ENCODE measurements at places on chromosomes 1 and 21. TPM values are rescaled to one million over a fixed set of nuclear protein-coding genes. Genes with fewer than 3 reads are reported as not detected.

The BNIPL gene
- 4.2 TPM for total RNA-seq

The KIAA0040 gene
- total RNA-seq: 3.7 TPM

The TRAF5 gene
- 46.6 TPM for total RNA-seq

The PRKAA2 gene
- total RNA-seq: 5.6 TPM

The CFHR3 gene
- 0.93 TPM for total RNA-seq

GRCh38 chr21:39119891-39120290, 63.4 kb downstream of the PSMG1 start:
- no peak for DNase-seq
- H3K4me1 ChIP-seq: no peaks in the 10 kb centered on the region
- peaks cover 1% of the 10 kb centered on the region for H3K27me3 ChIP-seq
- H3K36me3 ChIP-seq: peaks cover 2% of the 10 kb centered on the region
- H3K4me3 ChIP-seq: no peak overlapping the region
- no peak overlapping the region for H3K27ac ChIP-seq

DNA sequence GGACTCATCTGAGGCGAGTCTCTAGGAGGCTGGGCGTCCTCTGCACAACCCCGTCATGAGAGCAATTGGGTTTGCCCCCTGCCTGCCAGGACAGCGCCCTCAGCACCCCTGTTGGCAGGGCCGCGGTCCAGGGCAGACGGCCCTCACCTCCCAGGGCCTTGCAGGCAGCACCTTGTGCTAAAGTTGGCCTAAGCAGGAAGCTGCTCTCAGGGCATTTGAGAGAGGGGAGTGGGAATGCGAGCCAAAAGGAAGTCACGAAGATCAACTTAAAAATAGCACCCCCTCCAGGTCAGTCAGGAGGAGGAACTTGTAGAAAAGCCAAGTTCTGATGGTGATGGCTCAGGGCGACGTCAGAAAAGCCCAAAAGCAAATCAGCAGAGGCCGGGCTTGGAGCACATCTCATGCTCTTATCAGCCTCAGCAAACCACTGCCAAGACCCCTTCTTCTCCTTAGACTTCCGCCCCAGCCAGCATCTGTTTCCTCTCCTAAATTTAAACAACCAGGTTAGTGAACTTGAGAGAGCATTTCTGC, 12.6 kb upstream of the ADORA3 start:
- H3K4me3 ChIP-seq: no peak overlapping the region
- peak overlapping the region; percentile 44 for H3K27ac ChIP-seq
- DNase-seq: no peak
- H3K36me3 ChIP-seq: no peaks in the 10 kb centered on the region
- no peaks in the 10 kb centered on the region for H3K4me1 ChIP-seq

DNA sequence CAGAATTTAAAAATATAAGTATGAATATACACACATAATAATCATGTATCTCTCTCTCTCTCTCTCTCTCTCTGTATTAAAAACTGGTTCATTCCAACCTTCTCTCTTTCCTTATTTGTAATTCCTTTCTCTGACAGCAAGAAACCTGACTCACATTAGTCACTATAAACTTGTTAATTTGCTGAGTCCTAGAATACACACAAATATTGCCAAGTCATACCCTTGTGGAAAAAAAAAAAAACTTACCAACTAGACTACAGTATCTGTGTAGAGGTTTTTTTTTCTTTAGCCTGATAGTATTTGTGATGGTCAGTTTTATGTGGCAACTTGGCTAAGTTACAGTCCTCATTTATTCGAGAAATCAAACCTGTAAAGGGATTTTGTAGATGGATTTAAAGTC, 26.3 kb upstream of the NHLH2 start:
- H3K27me3 ChIP-seq: peaks cover 7% of the 10 kb centered on the region
- DNase-seq: no peak
- no peaks in the 10 kb centered on the region for H3K36me3 ChIP-seq
- H3K4me3 ChIP-seq: no peak overlapping the region

DNA sequence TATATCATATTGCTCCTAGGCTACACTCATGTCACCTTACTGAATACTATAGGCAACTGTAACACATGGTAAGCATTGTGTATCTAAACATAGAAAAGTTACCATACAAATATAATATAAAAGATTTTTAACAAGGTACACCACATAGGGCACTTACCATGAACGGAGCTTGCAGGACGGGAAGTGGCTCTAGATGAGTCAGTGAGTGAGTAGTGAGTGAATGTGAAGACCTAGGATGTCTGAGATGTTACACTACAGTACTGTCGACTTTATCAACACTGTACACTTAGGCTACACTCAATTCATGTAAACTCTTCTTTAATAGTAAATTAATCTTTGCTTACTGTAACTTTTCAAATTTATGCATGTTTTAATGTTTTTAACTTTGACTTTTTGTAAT, 81.0 kb upstream of the PLD5 start:
- no peak for DNase-seq
- no peak overlapping the region for H3K27ac ChIP-seq
- peaks cover 20% of the 10 kb centered on the region for H3K27me3 ChIP-seq

DNA sequence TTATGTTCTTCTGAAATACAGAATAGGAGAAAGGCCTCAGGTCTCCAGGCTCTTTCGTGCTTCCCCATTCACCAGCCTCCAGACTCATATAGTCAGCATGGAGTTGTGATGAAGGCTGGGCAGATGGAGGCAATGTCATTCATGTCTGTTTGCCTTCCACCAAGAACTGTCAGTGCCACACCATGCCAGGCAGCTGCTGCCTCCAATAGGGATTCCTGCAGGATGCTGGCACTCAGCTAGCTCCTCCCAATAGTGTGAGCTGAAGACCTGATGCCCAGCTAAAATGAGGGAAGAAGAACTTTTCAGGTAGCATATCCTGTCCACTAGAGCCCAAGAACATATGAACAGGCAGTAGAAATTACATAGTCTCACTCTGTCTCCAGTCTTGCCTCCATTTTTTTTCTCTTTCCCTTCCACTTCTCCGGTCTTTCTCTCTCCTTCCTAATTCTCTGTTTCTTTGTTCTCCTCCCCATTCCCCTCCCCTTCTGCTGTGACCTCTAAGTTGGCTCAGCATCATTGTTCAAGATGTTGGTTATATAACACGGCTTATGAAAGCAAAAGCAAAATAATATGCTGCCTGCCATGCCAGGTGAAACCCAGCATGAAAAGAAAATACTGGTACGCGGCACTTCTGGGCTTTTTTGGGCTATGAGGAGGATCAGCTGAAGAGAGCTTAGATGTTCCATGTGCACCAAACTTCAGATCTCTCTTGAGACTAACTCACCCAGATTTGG, 17.3 kb downstream of the GLUL start:
- H3K4me3 ChIP-seq: no peak overlapping the region
- H3K36me3 ChIP-seq: no peaks in the 10 kb centered on the region
- DNase-seq: no peak
- H3K27me3 ChIP-seq: no peaks in the 10 kb centered on the region
- H3K27ac ChIP-seq: no peak overlapping the region
- H3K4me1 ChIP-seq: no peaks in the 10 kb centered on the region

DNA sequence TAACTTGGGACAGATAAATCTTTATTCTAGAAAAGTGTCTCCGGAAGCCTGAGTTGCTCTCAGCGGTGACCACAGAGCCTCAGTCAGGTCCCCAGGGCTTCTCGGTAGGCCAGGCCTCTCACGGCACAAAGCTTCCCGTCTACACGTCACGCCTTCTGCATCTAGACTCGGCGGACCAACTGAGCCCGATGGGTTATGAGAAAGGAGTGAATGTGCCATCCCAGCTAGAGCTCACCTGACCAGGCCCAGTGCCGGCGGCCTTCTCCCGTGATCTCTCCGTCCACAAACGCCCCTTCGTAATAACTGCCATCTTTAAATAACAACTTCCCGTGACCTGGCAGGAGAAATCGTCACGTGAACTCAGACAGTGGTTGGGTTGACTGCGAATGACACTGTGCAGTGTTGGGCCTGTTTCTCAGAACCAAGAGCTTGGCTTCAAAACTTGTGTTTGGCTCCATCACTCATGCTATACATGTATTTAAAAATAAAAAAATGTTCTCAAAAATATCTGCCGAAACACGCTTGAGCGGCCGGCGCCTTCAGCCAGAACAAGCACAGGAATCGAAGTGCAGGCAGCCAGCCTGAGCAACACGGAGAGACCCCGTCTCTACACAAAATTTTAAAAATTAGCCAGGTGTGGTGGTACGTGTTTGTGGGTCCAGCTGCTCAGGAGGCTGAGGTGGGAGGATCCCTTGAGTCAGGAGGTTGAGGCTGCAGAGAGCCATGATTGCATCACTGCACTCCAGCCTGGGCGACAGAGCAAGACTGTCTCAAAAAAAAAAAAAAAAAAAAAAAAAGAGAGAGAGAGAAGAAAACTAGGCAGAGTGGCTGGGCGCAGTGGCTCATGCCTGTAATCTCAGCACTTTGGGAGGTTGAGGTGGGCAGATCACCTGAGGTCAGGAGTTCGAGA, 3.1 kb downstream of the MORN1 start:
- peaks cover 21% of the 10 kb centered on the region for H3K4me1 ChIP-seq
- peaks cover 5% of the 10 kb centered on the region for H3K36me3 ChIP-seq
- H3K4me3 ChIP-seq: no peak overlapping the region
- DNase-seq: no peak
- H3K27me3 ChIP-seq: no peaks in the 10 kb centered on the region
